Lung microvascular endothelial cell (primary cell): ENCODE measurements at places on chromosomes 4 and X.

- peak; percentile 1 for DNase-seq
Observed at GRCh38 chrX:23403849-23404248, 69.2 kb downstream of the PTCHD1 start.

DNA sequence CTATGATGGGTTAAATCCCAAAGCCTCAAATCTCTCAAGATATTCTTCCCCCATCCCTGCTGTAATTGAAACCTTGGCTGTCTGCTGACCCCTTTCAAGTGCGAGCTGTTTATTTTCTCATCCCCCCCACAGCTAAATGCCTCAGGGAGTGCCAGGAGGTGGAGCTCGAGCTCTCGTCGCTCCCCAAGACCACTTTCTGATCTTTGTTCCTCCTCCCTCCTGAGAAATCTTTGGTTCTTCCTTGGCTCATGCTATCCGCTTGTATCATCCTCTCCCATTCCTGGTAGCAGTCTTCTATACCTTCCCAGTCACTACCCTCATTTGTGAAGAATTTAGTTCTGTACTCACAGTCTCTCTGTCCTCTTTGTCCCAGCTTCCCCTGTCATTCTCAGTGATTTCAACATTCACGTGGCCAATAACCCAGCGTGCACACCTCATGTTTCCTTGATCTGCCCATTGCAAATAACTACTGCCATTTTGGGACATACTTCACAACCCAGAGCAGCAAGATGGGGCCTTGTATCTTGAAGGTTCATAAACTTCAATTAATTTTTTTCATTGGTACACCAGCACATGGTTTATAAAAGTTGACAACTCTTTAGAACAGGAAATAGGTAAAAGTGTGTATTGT is 9.2 kb upstream of the SLC25A43 start:
- DNase-seq, result no peak

GRCh38 chr4:136748773-136749172 is 783.5 kb downstream of the PCDH18 start:
- DNase-seq, result no peak

DNA sequence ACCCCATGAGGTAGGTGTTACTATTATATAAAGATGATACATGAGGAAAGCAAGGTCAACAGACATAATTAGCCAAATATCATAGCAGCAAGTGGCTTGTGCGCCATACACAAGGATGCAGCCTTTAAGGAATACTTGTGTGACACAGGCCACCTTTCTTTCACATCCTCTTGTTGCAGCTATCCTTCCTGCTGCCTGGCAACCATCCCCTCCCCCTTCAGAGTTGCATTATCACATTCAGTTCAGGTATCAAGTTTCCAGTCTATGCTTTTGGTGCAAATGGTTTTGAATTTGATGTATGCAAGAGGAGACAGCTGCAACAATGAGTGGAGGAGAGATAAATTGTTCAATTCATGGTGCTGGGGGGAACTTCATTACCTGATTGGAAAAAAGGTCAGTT is 6.4 kb downstream of the ZCCHC18 start:
- no peak for DNase-seq

- DNase-seq, result no peak
Observed at GRCh38 chr4:185592438-185592837, 57.1 kb upstream of the PDLIM3 start.

- DNase-seq, result no peak
Observed at GRCh38 chr4:80184825-80185756, 12.2 kb upstream of the PRDM8 start.

DNA sequence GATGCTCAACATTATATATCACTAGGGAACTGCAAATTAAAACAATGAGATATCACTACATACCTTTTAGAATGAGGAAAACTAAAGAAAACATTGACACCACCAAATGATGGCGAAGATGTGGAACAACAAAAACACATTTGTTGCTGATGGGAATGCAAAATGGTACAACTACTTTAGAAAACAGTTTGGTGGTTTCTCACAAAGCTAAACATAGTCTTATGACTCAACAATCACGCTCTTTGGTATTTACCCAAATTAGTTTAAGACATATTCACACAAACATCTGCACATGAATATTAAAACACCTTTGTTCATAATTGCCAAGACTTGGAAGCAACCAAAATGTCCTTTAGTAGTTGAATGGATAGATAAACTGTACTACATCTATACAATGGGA is 53.2 kb downstream of the USO1 start:
- no peak for DNase-seq

- no peak for DNase-seq
Observed at GRCh38 chr4:147198411-147199051, 252.9 kb upstream of the TTC29 start.

GRCh38 chr4:80465238-80465637 is 129.7 kb downstream of the CFAP299 start:
- DNase-seq, result no peak

GRCh38 chr4:121799208-121799823 is 1.8 kb upstream of the EXOSC9 start:
- no peak for DNase-seq

DNA sequence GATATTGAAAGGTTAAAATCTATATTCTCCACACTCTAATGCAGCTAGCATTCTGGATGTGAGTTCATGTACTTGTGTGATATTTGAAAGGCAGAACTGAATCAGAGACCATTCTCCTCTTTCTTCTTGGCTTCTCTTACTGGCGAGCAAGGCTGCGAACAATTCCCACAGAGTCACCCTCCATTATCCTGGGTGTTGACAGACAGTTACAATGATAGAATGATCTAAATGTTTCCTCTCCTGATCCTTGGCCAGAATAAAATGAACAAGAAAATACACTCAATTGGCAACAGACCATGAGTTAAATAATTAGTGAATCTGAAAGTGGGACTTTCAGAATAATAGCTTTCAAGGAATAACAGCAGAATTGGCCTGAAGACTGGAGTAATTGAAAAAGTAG is 342.8 kb downstream of the RAPGEF2 start:
- peak; percentile 15 for DNase-seq

GRCh38 chr4:154559494-154560418 is 3.1 kb upstream of the FGB start:
- peak; percentile 65 for DNase-seq

GRCh38 chr4:159106636-159107035 is 3.8 kb downstream of the RAPGEF2 start:
- no peak for DNase-seq

GRCh38 chr4:48356355-48356754 is 15.0 kb downstream of the SLAIN2 start:
- no peak for DNase-seq

DNA sequence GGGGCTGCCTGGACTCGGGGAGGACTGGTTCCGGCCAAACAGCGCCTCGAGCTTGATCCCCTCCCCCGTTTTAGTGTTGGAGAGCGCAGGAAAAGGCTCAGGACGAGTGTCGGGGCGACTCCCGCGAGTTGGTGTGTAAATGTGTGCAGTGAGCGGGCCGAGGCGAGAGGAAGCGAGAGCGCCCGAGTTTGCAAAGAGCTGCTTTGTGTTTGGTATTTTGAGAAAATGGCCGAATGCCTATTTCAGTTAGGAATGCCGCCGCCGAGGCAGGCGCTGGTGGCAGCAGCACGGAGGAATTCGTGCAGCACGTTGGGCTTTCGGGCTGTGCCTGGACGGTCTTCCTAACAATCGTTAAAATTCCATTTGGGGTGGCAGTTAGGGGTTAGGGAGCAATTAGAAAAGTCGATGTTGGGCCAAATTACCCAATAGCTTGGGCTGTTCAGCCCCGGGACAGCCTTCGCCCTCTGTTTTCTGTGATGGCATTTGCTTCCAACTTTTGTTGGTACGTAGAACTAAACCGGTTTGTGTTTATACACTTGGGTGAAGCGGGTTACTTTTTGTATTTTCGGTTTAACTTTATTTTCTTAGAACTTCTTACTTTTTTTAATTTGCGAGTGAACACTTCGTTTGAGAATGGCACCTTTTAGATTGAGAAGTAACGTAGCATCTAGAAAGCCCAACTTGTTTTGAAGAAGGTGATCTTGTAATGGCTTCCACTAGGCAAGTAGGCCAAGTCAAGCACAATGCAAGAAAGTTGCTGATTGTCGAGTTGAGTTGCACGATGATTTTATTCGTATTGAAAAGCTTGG is 1.6 kb downstream of the REST start:
- DNase-seq, result peak; percentile 61

DNA sequence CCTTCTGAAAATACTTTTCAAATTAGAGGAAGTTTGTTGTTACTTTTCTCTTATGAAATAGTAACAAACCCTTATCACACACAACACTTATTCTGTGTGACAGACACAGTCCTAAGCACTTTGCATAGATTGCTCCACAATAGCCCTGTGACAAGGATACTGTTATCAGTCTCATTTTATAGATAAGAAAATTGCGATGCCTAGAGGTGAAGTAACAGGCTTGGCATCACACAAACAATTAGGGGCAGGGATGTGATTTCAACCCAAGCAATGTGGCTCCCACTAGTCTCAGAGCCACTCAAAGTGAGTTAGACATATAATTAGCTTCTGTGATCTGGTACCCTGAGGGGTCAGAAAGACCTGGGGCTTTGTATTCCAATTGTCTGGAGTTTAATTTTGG is 339.9 kb downstream of the FBXO8 start:
- DNase-seq, result no peak
